ENCODE measurements at places on chromosomes 13 and 19.

- no peak for DNase-seq
Observed at GRCh38 chr19:51514866-51515481, 13.4 kb upstream of the SIGLEC12 start.

DNA sequence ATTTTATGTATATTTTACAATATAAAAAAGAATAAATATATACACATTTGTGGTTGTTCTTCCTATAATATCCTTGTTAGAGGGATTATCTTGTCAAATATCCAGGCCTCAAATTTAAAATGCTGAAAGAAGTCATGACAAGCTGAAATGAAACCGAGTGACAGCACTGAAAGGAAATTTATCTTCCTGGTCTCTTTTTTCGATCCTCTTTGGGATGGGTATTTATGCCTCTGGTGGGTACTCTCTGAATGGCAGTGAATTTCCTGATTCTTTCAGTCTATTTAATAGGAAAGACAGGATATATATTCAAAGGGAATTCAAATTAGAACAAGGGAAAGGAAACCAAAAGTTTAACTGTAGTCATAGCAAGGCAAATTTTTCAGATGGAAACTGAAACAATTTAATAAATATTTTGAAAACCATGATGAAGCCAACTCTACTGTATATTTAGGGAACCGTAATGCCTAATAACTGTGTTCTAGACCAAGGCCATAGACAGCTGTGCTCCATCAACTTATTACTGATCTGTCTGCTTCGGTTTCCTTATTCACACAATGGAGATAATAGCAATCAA lies 97.9 kb downstream of the DLEU7 start:
- no peak for DNase-seq

DNA sequence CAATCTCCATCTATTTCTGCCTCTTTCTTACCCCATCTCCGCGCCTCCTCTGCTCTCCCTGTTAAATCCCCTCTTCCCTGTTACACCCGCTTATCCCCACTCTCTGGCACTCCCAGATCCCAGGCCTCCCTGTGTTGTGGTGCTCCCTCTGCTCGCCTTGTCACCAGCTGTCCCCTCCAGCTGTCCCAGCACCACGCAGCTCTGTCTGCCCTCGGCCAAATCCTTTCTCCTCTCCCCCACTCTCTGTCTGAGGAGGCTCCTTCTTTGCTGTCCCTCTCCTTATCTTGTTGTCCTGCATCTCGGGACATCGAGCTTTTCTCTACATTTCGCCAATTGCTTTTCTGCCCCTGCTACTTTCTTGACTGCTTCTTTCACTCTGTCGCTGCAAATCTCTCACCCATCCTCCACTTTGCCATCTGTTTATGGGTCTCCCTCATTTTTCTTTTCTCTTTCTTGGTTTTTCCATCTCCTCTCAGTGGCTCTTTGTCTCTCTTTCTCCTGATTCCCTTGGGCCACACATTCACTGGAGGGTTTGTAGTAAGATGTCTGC lies 941 bp downstream of the ZNF160 start:
- DNase-seq = no peak

GRCh38 chr13:26529441-26529840 lies 28.0 kb upstream of the WASF3 start:
- no peak for DNase-seq

- DNase-seq = no peak
Observed at GRCh38 chr13:98664047-98664446, 87.1 kb upstream of the STK24 start.

- DNase-seq = peak; percentile 12
Observed at GRCh38 chr13:47337781-47338507, 441.1 kb upstream of the HTR2A start.

GRCh38 chr13:45149964-45150363 lies 29.7 kb downstream of the GTF2F2 start:
- no peak for DNase-seq

DNA sequence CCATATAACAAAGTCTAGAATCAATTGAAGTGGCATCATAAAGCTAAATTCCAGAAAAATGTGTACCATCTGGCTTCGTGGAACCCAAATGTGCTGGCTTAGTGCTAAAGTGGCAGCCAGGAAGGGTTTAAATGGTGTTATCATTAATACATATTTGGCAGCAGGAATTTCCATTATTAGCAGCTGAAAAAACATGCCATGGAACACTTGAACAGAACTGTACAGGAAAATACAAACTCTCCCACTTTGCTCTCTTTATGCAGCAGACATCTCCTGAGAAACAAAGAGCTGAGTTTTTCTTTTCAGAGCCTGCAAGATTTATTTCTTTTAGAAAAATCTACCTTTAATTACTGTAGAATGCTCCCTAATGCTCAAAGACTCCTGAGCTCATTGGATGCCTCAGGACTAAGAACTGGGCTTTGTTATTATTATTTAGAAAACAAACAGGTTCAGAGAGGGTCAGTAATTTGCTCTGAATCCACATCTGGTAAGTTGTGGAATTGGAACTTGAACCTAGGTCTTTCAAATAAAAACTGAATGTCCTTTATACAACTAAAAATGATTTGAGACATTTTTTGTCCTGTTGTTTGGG lies 179.0 kb downstream of the LACC1 start:
- no peak for DNase-seq

GRCh38 chr19:51002089-51002532 lies 707 bp upstream of the KLK8 start:
- DNase-seq = no peak

- no peak for DNase-seq
Observed at GRCh38 chr19:1252821-1253513, 4.6 kb downstream of the MIDN start.

DNA sequence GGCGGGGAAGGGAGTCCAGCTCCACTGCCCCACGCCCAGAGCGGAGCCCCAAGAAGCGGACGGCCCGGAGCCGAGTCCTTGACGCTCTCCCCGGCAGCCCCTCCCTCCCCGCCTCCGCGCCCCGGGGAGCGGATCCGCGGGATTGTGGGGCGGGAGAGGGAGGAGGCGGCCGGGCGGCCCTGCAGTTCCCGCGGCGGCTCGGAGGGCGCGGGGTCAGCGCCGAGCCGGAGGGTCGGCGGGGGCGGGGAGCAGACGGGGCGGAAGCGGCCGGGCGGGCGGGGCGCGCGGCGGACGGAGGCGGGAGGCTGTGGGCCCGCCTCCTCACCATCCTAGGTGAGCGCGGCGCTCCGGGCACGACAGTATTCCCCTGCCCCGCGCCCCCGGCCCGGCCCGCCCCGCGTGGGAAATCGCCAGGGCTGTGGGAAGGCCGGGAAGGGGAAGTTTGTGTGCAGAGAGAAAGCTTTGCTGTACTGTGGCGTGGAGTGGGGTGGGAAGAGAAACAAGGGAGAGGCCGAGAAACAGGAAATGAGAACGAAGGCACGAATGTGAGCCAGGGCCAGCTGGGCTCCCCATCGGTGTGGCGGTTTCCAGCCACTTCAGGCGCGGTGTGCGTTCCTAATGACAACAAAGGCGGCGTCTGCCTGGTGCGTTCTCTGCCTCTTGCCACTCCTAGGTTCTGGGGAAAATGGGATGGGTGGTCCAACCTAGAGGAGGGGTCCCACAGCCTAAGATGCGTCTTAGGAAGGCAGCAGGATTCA lies 1.3 kb upstream of the KLF12 start:
- no peak for DNase-seq

- DNase-seq = no peak
Observed at GRCh38 chr19:1748115-1748872, 5.0 kb upstream of the ONECUT3 start.

- no peak for DNase-seq
Observed at GRCh38 chr13:47327861-47328260, 431.0 kb upstream of the HTR2A start.

DNA sequence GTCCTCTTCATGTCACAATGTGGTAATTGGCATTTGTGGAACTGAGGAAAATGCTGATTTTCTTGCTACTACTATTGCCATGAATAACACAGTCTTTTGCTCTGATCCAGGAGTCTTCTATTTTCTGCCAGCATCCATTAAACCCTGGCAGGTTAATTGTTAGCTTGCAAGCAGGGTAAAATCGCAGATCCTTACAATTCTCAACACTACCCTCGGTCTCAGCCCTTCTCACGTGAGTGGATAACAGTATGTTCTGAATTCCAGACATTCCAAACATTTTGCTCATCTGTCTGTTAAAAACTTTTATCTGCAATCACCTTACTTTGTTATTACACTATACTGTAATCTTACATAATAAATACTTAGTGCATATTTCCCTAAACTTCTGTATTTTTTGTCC lies 251.3 kb upstream of the ATXN8OS start:
- peak; percentile 54 for DNase-seq

GRCh38 chr13:34031610-34032009 lies 213.7 kb downstream of the RFC3 start:
- DNase-seq = no peak

DNA sequence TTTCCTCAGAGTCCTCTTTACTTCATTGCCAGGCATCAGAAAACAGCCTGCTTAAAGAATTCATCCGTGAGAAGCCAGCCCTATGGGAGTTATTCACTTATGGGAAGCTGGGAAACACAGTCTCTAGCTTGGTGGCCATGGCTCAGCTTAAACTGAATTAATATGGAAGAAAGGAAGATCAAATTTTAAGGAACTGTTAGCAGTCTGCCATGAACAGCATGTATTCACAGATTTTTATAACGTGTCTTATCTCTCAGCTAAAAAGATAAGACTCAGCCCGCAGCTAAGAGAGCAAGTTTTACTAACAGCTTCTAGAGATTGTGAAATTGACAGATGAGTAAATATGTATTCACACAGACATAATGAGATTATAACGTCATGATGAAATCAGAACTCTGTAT lies 253.7 kb upstream of the RXFP2 start:
- DNase-seq = no peak

- DNase-seq = no peak
Observed at GRCh38 chr19:41295499-41295898, 14.5 kb upstream of the CCDC97 start.

- no peak for DNase-seq
Observed at GRCh38 chr19:42505066-42505465, 23.2 kb downstream of the CEACAM1 start.

- DNase-seq = no peak
Observed at GRCh38 chr19:42092350-42092749, 16.4 kb downstream of the ZNF574 start.

- no peak for DNase-seq
Observed at GRCh38 chr19:54493967-54494585, 8.6 kb upstream of the LAIR2 start.

- DNase-seq = no peak
Observed at GRCh38 chr13:46062185-46062584, 9.6 kb upstream of the ZC3H13 start.

GRCh38 chr13:44068169-44068568 lies 188.5 kb downstream of the LACC1 start:
- DNase-seq = no peak

DNA sequence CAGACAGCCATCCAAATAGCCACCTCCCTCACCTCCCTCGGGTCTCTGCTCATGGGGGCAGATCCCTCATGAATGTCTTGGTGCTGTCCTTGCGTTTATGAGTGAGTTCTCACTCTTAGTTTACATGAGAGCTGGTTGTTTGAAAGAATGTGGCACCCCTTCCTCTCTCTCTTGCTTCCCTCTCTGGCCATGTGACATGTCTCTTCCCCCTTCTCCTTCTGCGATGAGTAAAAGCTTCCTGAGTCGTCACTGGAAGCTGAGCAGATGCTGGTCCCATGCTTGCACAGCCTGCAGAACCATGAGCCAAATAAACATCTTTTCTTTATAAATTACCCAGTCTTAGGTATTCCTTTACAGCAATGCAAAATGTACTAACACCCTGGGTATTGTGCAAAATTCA lies 208.7 kb downstream of the LACC1 start:
- DNase-seq = no peak

- DNase-seq = no peak
Observed at GRCh38 chr13:97627566-97627965, 193.6 kb downstream of the RAP2A start.

- DNase-seq = no peak
Observed at GRCh38 chr13:82010780-82011179, 1669.9 kb upstream of the SPRY2 start.

DNA sequence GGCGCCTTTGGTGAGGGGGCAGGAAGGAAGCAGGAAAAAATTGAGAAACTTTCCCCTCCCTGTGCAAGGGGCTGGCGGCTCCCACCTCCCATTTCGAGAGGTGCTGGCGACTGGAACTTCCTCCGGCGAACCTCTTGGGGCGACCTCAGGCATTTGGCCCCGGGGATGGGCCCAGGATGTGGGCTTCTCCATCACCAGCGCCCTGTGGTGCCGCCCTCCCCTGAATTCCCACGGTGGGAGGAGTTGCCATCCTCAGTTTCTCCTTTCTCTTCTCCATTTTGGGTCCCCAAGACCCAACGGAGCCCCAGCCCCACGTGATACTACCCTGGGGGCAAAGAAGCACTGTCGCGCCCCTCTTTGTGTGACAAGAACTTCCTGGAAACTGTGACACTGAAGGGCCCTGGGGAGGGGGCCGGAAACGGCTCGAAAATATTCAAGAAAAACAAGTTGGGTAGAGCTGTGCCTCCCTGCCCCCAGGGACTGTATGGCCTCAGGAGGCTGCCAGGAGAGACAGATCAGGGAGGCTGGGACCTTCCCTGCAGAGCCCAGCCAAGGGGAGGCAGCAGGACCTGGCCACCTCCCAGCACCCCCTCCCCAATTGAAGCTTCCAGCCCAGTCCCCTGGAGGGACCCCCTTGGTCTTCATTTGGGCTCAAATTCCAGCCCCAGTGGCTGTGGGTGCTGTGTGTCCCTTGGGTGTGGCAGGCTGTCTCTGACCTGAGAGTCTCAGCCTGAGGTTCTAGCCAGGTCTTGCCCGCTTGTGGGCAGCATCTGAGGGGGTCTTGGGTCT lies 16.2 kb upstream of the AP1M2 start:
- no peak for DNase-seq

GRCh38 chr13:50357586-50358118 lies 342.4 kb downstream of the KCNRG start:
- DNase-seq = no peak

DNA sequence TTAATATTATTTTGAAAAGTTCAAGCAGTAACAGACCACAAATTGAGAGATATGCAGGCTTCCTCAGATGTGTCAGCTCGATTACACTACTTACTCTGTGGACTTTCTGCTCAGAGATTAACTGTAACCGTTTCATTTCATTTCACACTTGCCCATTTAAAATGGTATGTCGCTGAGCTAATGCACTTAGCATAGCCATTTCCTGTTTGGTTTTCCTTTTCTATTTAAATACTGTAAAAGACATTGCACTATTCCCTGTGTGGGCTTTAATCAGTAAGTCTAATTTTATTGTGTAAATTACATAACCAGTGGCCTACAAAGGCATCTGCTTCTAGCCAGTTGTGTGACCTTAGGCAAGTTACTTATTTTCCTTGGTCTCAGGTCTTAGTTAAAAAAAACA lies 237.6 kb downstream of the LACC1 start:
- DNase-seq = no peak

Measured in iPS DF 19.7 (cell line).